ENCODE measurements at places on chromosomes 6 and 20. TPM values are rescaled to one million over a fixed set of nuclear protein-coding genes. Genes with fewer than 3 reads are reported as not detected.
A peak's percentile ranks its signal among the peaks of the same experiment; 100 is the strongest.

Gene ROS1
- total RNA-seq, result not detected

Gene RRAGD
- total RNA-seq, result 41.8 TPM

Gene CCN6
- not detected for total RNA-seq

Gene LST1
- 16.3 TPM for total RNA-seq

Gene PI3
- total RNA-seq, result 1.1 TPM

Gene ARFGEF3
- total RNA-seq, result 12.7 TPM

Gene SNX9
- total RNA-seq, result 89.6 TPM

Gene ANKS1A
- total RNA-seq, result 49.7 TPM

Gene TXLNB
- 0.37 TPM for total RNA-seq

Gene RFX6
- total RNA-seq, result not detected

Gene OPRL1
- 0.96 TPM for total RNA-seq

Gene ADTRP
- 2.4 TPM for total RNA-seq

Gene ZBTB12
- 1.3 TPM for total RNA-seq

DNA sequence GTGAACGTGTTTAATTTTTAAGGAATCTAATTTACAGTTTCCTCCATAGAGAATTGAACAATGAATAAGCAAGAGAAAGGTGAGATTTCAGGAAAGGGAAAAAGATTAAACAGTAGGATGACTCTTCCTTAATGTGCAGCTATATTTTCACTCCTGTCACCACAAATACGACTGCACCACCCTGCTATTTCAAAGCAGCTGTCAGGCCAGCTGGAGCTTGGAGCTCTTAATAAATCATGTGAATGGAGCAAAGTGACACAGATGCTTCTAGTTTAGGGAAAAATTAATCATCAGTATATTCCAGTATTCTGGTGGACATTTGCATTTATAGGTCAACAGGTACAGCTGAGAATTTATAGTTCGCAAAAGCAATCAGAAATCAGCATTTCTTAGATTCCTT is 56.5 kb upstream of the PKIB start:
- no peak for DNase-seq

DNA sequence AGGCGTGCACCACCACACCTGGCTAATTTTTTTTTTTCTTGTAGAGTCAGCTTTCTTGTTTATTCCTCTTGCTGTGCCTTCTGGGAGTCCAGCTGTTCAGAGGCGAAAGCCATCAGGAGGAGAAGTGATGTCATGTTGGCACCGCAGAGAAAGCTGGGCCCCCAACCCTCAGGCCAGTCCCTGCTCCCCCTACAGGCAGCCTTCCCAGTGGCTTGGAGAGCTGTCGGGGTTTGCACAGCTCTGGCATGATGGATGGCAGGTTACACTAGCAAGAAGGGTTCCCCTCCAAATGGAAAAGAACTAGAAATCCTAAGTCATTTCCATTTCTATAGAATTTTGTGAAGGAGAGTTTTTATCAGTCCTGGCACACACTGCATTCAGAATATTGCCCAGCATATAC is 72.6 kb downstream of the C6orf52 start:
- no peak for DNase-seq

- no peak for DNase-seq
Measured at GRCh38 chr20:483815-484644, 21.7 kb upstream of the TBC1D20 start.

DNA sequence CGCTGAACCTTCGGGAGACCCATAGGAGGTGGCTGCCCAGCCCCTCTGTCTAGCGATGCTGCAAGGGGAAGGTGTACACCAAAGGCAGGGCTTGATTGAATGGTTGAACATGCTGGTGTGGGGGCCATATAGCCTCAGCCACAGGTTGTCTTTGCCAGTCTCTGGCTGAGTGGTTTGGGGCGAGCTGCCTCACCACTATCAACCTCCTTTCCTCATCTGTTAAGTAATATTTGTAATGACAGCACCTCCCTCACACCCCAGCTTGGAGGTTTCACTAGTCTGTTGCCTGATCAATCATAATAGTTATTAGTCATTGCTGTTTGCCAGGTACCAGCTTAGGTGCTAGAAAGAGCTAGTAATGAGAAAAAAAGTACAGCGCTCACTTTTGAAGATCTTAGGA is 11.8 kb upstream of the ZNF831 start:
- DNase-seq, result no peak

- DNase-seq, result no peak
Measured at GRCh38 chr20:38551056-38551626, 29.9 kb upstream of the ADIG start.

DNA sequence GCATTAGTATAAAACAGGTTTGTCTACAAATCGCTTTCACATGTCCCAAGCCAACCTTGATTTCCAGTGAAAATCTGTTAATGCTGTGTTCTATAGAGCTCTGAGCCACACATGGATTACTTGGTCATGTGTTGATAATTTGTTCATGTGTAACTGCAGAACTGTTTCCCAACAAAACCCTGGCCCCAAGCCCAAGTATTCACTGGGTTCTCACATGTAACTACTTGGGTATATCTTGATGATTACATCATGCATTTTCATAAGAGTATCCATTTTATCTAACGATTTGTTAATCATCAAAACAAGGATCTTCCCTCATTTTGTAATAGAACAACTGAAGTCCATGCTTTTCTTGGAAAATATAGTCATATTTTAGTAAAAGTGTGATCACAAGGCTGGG is 657.6 kb downstream of the PRKN start:
- no peak for DNase-seq

DNA sequence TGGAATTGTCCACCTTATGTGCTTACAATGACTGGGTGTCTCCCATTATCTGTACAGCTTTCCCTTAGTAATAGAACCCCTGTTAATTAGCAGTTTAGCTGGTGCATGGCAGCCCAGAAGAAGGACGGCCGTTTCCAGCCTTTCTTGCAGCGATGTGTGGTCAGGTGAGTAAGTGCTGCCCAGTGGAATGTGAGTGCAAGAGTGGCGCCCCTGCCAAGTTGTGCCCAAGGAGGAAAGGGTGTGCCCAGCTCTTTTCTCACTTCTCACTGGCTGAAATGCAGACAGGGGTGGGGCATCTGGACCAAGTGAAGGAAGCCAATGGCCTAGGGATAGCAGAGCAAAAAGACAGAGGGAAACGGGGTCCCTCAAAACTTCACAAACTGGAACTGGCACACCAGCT is 296.8 kb downstream of the PREX1 start:
- no peak for DNase-seq

DNA sequence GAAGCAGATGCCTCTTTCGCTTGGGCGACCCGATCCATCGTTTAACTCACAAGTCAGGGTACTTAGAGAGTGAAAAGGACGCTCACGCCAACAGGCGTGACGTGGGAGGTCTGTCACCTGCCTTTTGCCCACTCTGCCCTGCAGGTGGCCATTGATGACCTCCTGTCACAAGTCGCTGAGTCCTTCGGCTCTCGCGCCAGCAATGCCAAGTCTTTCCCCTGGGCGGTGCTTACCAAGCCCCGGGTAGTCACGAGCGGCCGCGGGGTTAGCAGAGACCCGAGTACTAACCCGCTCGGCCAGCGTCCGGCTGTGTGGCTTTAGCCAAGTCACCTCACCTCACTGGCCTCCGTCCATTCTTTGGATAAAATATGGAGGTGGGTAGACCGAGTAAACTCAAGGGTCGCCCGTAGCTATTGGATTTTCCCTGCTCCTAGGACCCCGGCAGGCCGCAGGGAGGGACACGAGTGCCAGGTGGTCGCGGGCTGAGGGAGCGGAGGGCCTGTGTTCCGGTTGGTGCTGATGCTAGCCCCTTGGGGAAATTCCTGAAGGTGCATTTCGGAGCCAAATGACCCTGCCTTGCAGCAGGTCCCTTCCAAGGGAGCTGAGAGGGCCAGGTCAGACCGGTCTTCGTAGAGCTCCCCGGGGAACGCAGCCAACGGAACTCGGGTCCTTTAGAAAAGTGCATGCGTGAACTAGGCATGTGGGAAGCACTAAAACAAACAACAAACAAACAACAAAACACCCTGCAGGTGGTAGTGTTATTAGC is 668 bp downstream of the PKIB start:
- DNase-seq, result no peak

DNA sequence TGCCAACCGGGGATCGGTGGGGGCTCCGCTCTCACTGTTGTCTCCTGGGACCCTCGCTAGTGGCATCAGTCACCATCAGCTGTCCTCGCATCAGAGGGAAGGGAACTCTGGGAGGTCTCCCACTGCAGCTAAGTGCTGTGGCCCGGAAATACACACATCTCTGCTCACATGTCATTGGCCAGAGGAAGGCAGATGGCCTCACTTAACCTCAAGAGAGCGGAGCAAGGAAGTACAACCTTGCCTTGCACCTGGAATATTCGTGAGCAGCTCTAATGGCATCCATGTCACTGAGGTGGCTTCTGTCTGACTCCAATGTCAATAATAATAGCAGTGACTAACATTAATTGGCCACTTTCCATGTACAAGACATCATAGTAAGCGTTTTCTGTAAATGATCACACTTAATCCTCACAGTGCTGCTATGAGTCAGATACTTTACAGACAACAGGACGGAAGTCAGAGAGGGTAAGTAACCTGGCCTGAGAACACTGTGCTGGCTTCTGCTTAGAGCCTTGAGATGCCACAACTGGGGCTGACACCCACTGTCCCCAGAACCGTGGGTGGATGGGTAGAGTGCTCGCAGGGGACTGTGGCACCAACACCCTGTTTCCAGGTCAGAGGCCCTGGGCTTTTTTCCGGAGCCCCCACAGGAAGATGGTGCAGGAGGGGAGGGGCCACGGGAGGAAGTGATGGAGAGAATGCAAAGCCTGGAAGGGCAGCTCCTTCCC is 6.0 kb downstream of the LHFPL5 start:
- no peak for DNase-seq

DNA sequence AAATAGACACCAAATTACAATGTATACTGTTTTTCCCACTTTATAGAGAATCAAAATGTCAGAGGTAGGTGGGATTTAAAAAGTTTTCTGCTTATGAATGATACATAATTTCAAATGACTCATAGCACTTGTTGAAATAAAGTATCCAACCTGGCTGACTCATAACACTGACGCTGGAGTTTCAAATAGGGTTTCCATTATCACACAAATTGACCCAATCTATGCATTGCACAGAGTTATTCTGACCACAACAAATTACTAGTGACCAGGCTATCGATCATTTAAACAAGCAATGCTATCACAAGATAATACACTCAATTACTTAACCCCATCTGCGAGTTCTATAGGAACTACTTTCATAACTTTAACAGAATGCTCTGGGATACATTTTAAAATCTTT is 31.9 kb upstream of the PRELID3B start:
- DNase-seq, result no peak

DNA sequence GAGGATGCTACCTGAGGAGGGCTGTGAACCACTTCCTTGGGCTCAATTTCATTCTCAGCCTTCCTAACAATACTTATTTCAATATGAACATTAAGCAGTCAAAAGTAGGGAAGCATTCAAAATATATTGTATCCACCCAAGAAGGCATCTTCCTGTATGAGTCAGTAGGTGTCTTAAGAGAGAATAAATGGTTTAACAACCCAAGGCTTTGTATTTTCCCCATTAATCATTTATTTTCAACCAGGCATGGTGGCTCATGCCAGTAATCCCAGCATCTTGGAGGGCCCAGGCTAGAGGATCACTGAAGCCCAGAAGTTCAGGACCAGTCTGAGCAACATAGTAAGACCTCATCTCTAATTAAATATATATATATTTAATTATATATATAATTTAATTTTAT is 74.5 kb upstream of the MARCKS start:
- no peak for DNase-seq

GRCh38 chr6:126396131-126396530 is 56.2 kb downstream of the CENPW start:
- DNase-seq, result no peak

GRCh38 chr6:142722012-142722411 is 223.0 kb downstream of the HIVEP2 start:
- DNase-seq, result no peak

GRCh38 chr6:129790785-129791184 is 70.3 kb downstream of the TMEM244 start:
- DNase-seq, result no peak

DNA sequence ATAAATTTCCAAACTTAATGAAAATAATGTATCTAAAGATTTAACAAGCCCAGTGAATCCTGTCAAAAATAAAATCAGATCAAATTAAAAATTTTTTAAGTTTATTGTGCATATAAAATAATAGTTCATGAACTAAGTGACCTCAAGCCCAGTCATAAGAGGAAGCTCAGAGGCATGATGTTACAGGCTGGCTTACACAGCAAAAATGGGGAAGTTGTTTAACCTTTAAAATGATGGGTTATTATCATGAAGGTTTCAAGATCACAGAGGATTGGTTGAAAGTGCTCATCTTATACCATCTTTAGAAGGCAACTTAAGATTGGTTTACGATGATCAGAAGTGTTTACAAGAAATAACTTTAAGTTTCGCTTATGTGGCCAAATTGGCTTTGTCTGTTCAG is 102.5 kb downstream of the PAK5 start:
- no peak for DNase-seq

GRCh38 chr20:3753098-3753497 is 14.5 kb downstream of the ADISSP start:
- DNase-seq, result peak; percentile 73

- no peak for DNase-seq
Measured at GRCh38 chr6:154920495-154921200, 74.5 kb upstream of the TIAM2 start.

GRCh38 chr20:64063389-64064144 is 569 bp downstream of the TCEA2 start:
- no peak for DNase-seq

- DNase-seq, result no peak
Measured at GRCh38 chr6:107764684-107765460, 59.2 kb downstream of the SCML4 start.

DNA sequence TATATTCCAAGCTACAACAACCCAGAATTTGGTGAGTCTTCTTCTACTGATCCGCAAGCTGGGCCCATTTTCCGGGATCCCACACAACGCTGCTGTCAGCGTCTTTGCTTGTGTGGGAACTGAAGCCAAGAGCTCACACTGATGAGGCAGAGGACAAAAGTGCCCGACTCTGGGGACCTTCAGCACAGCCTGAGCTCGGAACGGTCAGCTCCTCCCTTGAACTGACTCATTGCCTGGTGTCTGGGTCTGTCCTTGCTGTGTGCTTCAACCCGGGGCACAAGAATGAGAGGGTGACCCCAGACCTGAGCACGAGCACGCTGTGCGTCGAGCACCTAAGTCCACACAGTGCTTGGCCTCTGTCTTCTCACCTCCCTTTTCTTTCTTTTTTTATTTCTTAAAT is 33.5 kb downstream of the DACT2 start:
- DNase-seq, result no peak
